ENCODE measurements at places on chromosomes 3 and 15.

- no peak for DNase-seq
These were observed 393.0 kb downstream of the IGSF11 start for GRCh38 chr3:118641608-118642007.

- DNase-seq, result no peak
These were observed 376.6 kb upstream of the SLCO3A1 start for GRCh38 chr15:91476861-91477260.

DNA sequence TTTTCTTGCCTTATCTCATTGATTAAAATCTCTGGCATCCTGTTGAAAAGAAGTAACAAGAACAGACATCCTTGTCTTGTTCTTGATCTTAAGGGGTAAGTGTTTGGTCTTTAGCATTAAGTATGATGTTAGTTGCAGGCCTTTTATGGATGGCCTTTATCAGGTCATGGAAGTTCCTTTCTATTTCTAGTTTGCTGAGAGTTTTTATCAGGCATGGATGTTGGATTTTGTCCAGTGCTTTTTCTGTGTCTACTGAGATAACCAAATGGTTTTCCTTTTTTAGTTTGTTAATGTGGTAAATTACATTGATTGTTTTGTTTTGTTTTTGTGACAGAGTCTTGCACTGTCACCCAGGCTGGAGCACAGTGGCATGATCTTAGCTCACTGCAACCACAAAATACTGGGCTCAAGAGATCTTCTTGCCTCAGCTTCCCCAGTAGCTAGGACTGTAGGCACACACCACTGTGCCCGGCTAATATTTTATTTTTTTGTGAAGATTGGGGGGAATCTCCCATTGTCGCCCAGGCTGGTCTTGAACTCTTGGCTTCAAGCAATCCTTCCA, 26.3 kb downstream of the MRAS start:
- no peak for DNase-seq

GRCh38 chr3:185693985-185694653, 108.0 kb downstream of the SENP2 start:
- no peak for DNase-seq

DNA sequence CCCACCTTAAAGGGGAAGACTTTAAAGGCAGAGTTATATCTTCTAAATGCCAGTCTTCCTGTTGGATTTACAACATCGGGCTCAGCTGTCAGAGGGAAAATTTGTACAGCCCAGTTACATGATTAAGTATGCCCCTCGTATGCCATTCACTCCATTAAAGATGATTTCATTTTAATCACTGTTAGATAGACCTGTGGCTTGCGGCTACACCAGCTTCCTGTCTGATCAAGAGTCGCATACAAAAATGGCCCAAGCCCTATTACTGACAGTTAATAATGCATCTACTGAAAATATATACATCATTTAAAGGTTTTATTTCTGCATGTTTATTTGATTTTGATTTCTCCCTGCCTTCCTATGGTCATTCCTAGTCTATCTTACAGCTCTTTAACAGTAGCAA, 7.1 kb downstream of the EIF4E3 start:
- no peak for DNase-seq

GRCh38 chr15:34754171-34754601, 612 bp downstream of the GJD2 start:
- DNase-seq, result no peak

GRCh38 chr15:52181938-52182780, 9.0 kb downstream of the GNB5 start:
- no peak for DNase-seq

DNA sequence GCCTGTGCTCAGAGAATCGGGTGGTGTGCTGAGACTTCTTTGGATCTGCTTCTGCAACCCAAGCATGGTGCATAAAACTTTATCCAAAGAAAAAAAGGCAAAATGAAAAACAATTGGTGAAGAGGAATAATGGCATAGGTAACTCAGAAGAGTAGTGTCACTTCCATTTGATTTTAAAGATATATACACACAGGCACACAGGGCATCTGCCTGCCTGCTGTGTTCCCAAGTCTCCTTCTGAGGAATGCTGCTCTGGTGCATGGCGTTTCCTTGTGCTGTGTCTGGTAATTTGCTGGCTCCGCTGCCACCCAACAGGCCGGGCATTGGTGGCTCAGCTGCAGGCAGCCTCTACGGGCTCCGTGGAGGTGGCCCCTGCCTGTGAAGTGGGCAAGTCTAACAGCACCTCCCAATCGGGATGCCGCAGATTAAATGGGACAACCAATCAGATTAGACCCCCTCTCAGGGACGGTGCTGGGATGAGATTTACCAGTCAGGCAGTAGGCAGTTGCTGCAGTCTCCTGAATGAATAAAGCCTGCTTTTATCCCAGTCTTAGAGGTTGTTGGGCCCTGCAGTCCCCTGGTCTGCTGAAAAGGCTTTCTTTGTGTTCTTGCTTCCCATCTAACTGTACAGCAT, 253.7 kb upstream of the RASGRP1 start:
- DNase-seq, result no peak

- no peak for DNase-seq
These were observed 248.4 kb downstream of the CDIN1 start for GRCh38 chr15:36827824-36828223.

- no peak for DNase-seq
These were observed 167.9 kb upstream of the CBLB start for GRCh38 chr3:106036696-106037095.

GRCh38 chr3:106277731-106278130, 408.9 kb upstream of the CBLB start:
- no peak for DNase-seq

DNA sequence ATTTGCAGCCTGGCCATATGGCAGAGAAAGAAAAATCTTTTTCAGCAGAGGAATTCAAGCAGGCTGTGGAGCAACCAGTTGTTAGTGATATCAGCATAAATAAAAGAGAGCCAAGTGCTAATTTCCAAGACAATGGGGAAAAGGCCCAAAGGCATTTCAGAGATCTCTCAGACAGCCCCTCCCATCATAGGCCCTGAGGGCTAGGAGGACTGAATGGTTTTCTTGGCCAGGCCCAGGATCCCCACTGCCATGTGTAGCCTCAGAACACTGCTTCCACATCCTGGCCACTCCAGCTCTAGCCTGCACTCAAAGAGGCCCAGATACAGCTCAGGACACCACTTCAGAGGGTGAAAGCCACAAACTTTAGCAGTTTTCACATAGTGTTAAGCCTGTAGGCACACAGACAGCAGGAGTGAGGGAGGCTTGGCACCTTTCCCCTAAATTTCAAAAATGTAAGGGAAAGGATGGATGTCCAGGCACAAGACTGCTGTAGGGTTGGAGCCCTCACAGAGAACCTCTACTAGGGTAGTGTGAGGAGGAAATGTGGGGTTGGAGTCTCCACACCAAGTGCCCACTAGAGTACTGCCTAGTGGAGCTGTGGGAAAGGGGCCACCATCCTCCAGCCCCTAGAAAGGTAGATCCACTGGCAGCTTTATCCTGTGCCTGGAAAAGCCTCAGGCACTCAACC, 191.4 kb downstream of the TBL1XR1 start:
- DNase-seq, result no peak

DNA sequence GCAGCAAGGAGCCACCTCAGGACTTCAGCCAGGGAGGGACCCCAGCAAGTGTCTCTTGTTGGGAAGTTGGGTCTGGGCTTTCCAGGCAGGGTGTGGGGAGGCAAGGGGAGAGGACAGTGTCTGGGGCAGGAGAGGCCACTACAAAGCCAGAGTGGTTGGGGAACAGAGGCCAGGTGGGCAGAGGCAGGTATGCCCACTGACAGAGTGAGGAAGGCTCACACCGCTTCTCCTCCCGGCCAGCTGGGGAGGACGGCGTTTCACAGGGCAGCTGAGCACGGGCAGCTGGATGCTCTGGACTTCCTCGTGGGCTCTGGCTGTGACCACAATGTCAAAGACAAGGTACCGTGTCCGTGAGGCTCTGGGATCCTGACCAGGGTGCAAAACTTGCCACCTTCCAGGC, 15.0 kb downstream of the ANKDD1A start:
- no peak for DNase-seq

DNA sequence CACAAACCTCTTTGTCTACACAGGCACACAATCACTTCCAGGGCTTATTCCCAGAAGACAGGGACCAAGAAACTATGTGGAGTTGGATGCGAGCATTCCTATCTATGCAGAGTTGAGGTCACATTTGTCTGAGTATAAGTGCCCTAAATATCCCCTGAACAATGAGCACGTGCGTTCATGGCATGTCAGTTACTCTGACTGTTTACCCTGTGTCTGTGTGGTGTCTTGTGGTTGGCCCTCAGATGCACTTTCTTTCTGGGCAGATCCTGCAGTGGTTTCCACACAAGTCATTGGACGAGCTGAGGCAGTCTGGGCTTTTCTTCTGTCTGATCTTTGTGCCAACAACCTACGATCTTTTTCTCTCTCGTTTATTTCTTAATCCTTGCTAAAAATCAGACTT, 134.5 kb downstream of the FBN1 start:
- DNase-seq, result no peak

- no peak for DNase-seq
These were observed 14.5 kb downstream of the SPTBN5 start for GRCh38 chr15:41879321-41879845.

GRCh38 chr15:70265466-70265978, 167.8 kb upstream of the TLE3 start:
- no peak for DNase-seq

All from CD4-positive, alpha-beta T cell treated with Interleukin-1 beta for 1 hour (primary cell).